ENCODE measurements at places on chromosomes 12 and 14.

DNA sequence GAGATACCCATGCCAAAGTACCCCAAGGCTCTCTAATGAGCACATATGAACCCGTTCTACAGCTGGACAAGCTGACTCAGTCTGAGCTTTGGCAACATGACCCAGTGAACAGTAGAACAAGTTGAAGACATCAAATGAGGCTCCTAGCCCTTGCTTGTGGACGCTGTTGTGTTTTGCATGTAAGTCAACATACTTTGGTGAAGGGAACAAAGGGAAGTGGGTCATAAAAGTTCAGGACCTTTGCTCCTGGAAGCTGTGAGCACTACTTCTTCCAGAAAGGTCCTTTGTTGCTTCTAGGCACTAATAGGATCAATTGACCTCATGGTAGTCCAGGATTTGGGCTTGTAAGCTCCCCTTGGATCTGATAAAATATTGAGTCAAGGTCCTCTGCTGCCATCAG lies 613.5 kb upstream of the TBX3 start:
- no peak for DNase-seq

DNA sequence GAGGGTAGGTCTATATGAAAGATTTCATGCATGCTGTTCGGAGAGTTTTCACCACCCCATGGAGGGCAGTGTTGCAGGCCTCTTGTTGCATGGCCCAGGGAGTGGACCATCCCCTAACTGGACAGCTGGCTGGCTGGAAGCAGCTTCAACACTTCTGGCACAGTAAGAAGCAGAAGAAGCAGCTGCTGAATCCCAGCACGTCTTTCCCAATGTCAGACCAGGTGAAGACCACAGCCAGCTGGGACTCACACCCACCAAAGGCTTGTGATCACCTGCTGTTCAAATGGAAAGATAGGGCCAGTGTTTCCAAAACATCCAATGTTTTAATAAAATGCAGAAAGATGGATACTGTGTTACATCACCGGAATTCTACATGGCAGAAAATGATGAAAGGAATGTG lies 1423.6 kb downstream of the AACS start:
- DNase-seq, result no peak

DNA sequence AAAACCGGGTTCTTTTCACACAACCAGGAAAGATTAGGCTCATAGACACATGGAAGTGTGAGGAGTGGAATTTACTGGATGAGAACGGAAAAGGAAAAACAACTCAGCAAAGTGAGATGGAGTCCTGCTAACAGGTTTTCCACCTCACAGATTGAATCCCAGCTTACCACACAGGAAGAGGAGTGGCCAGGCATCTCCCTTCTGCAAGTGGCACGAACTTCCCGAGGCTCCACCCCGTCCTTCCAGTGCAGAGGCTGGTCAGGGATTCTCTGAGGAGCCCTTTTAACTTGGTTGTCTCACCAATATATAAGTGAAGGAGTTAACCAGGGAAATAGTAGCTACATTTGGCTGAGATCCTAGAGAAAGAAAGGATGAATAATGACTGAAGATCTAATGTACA lies 102.8 kb downstream of the SCAF11 start:
- DNase-seq, result no peak

GRCh38 chr12:105252901-105253300 lies 16.9 kb upstream of the APPL2 start:
- no peak for DNase-seq

DNA sequence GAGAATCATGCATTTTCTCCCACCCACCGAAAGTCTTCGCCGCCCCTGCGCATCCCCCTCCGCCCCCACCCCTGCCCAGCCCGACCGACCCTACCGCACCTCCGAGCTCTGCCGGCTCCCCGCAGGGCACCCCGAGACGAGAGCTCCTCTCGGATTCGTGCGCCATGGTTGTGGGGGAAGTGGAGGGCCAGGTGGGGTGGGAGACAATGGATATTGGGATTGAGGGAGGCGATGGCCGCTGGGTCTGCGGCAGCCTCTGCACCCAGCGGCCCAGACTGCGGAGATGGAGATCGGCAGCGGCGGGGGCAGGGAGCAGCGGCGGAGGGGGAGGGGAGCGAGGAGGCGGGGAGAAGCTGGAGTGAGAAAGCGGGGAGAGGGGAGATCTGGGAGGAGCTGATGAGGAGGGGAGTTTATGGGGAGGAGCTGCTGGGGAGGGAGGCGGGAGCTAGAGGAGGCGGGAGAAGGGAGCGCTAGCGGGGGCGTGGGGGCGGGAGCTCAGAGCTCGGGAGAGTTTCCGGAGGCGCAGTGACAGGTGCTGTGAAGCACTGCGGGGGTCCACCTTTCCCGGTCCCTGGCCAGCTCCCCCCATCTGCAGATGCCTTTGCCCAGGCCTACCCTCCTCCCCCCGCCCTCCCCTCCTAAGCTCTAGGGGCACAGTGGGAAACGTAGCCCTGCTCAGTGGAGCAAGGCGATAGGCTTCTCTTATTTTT lies at the start of gene SALL2:
SALL2 (minus strand) TSS at position 385 of the 710 bp plus-strand sequence; CDS start at position 166, 219 bp downstream.
- peak; percentile 100 for DNase-seq

All from NCI-H2171 (cell line).